ENCODE measurements at places on chromosomes 7 and 10.

- DNase-seq: peak; percentile 63
Measured at GRCh38 chr7:37198906-37199485, 249.7 kb downstream of the ELMO1 start.

DNA sequence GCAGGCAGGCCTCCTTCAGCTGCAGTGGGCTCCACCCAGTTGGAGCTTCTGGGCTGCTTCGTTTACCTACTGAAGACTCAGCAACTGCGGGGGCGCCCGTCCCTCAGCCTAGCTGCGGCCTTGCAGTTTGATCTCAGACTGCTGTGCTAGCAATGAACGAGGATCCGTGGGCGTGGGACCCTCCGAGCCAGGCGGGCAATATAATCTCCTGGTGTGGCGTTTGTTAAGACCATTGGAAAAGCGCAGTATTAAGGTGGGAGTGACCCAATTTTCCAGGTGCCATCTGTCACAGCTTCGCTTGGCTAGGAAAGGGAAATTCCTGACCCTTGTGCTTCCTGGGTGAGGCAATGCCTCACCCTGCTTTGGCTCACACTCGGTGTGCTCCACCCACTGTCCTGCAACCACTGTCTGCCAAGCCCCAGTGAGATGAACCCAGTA, 159.2 kb upstream of the FOXP2 start:
- no peak for DNase-seq

DNA sequence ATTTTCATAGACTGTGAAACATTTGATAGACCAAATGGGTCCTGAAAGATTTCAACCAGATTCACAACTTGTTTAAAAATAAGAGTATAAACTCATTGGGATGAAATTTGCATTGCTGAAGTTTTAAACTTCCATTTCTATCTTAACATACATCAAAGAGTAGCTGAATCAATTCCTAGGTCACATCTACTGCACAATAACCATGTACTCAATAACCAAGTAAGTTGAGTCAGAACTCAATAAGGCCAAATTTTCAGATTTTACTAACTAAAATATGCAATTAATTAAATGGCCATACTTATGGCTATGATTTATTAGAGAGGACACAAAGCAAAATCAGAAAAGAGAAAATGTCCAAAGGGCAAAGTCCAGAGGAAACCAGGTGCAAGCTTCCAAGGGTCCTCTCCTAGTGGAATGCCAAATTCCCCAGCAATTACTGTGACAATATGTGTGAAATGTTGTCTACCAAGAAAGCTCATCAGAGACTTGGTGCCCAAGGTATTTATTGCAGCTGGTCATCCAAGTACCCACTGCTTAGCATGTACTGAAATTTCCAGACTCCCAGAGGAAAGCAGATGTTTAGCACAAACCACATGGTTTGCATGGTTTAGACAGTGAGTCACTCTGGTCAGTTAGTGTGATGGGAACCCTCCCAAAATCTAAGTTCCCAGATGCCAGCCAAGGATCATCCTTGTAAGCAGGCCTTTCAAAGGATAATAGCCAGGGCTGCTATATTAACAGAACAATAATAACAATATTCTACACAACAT, 238.9 kb downstream of the IPMK start:
- DNase-seq: peak; percentile 59

GRCh38 chr7:114916261-114916892, 5.5 kb upstream of the MDFIC start:
- no peak for DNase-seq

- DNase-seq: no peak
Measured at GRCh38 chr10:132449051-132449810, 52.2 kb downstream of the PWWP2B start.

- no peak for DNase-seq
Measured at GRCh38 chr7:123492485-123492884, 41.9 kb downstream of the IQUB start.

DNA sequence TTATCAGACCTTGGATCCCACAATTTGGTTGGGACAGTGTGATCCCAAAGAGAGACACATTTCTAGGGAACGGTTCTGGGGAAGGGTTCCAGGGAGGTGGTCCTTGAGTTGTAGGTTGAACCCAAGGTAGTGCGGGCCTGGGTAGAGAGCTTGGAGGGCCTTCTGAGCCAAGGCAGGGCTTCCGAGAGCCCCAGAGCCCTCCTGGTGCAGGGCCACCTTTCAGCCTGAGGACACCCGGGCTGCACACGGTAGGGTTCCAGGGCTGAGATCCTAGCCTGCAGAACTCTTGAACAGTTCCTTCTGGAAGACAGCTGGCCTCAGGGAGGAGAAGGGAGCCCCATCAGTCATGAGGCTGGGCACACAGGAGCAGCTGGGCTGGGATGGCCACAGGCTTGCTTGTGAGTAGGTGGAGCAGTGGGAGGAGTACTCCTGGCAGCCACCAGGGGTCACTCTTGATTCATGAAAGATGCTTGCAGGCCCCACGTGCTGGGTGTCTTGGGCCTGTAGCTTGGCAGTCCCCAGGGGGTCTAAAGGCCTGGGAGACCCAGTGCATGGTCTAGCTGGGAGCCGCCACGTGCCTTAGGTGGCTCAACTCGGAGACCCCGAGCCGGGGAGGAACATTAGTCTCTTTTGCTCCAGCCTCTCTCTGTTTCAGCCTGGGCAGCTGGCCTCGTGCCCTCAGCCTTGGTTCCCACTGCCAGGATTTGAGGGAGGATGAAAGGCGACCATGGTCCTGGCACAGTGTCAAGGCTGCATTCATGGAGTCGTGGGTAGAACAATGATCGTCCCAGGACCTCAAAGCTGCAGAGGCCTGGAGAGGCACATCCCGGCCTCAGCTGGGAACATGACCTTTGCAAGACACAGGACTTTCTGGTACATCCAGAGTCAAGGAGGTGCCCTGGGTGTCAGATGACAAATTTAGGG, 381.6 kb downstream of the TYW1 start:
- peak; percentile 77 for DNase-seq

DNA sequence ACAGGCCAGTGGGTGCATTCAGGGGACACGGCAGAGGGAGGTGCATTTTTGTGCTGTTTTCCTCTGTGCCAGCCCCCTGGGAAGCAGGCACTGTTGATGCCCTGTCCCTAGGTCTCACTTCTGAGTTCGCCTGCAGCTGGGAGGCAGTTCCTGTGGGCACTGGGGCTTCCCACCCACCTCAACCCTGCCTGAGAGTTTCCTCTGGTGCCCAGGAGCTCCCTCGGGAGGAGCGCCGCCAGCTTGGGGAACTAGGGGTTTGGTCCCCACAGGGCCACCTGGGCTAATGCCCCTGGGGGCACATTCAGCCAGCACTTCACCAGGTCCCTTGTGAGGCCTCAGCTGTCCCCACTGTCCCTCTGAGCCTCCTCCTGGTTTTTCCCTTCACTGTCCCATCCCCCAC, 178.2 kb upstream of the RHEB start:
- DNase-seq: no peak

- DNase-seq: no peak
Measured at GRCh38 chr7:2955269-2955668, 88.4 kb downstream of the CARD11 start.

GRCh38 chr7:11231190-11231589, 257.5 kb downstream of the PHF14 start:
- DNase-seq: no peak

DNA sequence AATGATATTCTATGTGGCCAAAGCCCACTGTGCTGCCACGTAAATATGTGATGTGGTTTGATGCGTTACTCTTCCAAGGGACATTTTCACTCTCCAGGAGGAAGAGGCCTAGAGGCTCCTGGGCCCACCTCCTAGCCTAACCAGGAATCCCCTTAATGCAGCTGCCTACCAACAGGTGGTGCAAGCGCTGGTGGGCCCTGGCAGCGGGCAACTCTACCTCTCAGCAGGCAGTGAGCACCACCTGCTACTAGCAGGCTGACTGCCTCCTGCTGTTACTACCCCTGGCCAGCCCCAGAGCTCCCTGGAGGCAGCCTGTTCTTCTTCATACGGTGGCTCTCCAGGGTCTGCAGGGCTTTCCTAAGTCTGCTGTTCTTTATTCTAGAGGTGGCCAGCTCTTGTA, 62.8 kb downstream of the CDH23 start:
- no peak for DNase-seq

DNA sequence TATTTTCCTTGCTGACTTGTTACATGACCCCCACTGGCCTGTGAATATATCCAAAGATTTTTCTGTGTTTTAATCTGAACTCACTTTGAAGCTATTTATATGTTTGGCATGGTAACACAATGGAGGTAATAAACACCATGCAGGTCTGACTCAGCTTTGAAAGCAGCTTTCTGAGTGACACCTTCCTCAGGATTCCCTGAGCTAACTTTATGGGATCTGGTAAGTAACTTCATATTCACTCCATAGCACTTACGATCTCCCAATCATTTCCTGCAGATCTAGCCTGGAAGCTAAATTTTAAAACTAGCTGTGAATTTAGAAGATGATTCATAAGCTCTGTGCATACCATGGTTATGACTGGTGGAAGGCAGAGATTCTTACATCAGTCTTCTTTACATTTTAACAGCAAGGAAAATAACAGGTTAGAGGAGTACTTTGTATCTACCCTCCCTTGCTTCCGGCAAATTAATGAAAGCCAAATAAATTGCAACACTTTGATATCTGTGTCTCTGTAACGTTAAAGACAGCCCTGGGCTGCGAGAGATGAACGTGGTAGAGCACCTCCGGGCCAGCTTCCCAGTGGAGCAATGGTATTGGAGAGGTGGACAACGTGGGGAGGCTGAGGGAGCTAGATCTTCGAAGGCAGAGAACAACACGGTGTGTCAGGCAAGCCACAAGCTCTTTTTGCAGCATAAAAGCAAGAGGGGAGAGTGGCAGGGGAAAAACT, 170.2 kb upstream of the KLF14 start:
- no peak for DNase-seq

DNA sequence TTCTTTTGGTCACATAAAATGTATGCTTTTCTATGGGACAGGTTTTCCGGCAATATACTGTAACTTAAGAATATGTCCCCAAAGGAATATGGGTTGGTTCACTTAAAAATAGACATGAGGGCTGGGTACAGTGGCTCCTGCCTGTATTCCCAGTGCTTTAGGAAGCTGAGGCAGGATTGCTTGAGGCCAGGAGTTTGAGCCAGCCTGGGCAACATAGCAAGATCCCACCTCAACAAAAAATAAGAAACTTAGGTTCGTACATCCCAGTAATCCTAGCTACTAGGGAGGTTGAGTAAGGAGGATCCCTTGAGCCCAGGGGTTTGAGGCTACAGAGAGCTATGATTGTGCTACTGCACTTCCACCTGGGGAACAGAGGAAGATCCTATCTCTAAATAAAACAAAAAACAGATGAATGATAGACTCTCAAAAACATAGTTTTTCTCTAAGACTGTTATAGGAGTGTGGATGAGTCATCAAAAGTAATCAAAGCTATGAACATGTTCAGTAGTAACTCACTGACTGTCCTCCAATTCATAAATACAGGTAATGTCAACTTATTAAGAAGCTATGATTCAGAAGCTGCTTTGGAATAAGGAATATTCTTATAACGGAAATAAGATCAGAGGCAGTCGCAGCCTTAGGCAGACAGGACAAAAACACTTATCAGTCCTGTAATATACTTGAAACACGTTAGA, 2.6 kb upstream of the SEC31B start:
- no peak for DNase-seq

DNA sequence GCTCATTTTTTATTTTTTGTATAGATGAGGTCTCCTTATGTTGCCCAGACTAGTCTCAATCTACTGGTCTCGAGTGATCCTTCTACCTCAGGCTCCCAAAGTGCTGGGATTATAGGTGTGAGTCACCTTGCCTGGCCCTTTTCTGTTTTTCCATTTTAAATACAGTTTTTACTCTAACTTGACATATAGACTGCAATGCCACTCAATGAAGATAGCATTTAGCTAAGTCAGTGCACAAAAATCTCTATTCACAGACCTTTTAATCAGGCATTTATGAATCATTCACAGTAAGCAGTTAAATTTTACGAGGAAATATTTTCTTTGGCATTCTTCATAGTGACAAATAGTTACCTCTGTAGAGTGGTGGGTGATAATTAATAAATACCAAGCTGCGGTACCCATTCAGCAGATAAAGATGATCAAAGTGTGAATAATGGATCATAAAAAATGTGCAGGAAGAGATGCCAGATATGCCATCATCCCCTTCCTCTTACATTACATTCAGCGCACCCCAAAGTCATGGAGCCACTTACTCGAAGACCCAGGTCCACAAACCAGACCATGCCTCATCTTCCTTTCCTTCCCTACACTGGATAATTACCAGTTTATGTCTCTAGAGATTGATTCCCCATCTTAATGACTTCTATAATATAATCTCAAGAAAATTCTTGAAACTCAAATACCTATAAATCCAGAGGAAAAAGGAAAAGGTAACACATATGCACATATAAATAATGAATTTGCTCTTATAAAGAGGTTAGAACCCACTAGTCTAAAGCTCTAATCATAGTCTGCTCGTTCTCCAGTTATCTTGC, 56.0 kb downstream of the UBE2H start:
- DNase-seq: no peak

DNA sequence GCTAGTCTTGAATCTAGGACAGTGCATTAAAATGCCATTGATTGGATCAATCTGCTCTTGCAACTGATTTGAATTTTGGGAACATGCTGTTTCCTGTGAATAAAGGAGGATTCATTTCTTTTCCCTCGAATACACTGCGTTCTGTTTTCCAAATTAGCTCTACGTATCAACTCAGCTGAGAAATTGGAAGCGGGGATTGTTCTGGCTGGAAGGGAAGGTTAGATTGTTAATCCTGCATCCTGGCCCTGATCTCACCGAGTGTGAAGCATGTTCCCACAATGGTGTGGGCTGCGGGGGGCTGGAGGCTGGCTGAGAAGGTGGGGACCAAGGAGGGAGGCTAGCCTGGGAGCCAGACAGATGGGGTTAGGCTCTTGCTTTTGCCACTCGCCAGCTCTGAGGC, 17.6 kb downstream of the HTRA1 start:
- no peak for DNase-seq

DNA sequence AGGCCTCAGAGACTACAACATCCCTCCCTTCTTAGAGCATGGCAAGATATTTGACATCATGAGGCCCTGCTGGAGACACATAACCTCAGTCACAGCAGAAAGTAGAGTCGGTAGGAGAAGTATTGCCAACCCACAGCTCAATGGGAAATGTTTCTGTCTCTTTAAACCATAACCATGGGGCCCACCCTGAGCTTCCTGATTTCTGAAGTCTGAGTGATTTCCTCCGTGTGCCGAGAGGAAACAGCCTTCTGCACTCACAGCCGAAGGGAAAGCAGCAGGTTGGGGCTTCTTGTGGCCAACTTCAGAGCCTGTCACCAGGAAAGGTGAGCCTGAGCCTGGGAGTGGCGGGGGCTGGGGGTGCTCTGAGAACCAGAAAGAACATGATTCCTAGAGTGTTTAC, at the start of gene GIMAP1:
Gene GIMAP1 (plus strand): TSS at position 246 of the 400 bp plus-strand sequence. CDS start 2,435 bp downstream, outside the sequence.
- no peak for DNase-seq

DNA sequence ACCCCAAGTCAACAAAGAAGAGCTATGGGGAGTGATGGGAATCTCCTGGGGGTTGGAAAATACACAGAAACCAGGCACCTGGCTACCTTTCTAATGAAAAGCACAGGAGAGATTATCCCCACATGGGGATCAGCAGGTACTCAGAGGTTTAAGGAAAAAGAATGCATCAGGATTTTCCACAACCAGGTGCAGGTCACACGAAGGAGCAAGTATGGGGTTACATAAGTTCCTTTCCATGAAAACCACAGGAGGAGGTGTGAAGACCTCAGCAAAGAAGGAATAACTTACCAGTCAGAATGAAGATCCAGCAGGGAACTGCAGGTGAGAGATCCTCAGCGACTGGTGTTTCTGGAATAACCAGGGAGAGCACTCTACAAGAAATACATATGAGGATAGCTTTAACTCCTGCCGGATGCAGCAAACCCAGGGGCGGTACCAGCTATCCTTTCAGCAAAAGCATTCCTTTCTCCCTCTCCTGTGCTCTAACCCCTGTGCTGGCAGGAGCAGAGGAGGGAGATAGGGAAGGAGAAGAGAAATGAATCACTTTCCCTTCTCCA, 116.7 kb upstream of the TMEM106B start:
- no peak for DNase-seq

Measured in AG08396 (cell line).